ENCODE measurements at places on chromosomes 7 and 10.

- DNase-seq: no peak
Observed at GRCh38 chr7:156582591-156583123, 57.9 kb upstream of the RNF32 start.

GRCh38 chr7:18041191-18041590 lies 13.5 kb upstream of the PRPS1L1 start:
- no peak for DNase-seq

DNA sequence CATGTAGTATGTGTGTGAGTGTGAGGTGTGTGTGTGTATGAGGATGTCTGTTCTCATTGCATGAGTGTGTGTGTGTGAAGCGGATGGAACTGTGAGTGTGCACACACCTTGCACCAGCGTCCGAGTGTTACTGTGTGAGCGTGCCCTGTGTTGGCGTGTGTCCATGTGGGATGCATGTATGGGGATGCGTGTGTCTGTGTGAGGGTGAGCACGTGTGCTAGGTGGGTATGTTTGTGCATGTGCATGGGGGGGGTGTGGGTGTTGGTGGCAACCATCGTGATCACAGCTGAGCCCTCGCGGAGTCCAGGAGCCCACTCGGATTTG lies 6.4 kb downstream of the KNDC1 start:
- no peak for DNase-seq

DNA sequence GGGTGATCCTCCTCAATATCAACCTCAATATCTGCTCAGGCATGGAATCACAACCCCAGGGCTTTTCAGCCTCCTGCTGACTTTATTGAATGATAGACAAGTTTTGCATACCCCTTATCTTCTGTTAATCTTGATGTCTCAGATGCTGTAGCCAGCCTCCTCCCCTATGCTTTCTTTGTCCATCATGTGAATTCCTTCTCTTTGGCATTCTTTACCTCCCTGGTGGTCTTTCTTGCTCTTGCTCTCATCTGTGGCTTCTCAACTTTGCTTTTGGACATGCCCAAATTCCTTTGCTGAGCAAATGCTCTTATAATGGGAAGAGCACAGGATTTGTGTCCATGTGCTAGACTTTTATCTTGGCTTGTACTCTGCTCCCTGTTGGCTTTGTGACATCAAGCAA lies 73.4 kb upstream of the FAM13C start:
- DNase-seq: no peak

DNA sequence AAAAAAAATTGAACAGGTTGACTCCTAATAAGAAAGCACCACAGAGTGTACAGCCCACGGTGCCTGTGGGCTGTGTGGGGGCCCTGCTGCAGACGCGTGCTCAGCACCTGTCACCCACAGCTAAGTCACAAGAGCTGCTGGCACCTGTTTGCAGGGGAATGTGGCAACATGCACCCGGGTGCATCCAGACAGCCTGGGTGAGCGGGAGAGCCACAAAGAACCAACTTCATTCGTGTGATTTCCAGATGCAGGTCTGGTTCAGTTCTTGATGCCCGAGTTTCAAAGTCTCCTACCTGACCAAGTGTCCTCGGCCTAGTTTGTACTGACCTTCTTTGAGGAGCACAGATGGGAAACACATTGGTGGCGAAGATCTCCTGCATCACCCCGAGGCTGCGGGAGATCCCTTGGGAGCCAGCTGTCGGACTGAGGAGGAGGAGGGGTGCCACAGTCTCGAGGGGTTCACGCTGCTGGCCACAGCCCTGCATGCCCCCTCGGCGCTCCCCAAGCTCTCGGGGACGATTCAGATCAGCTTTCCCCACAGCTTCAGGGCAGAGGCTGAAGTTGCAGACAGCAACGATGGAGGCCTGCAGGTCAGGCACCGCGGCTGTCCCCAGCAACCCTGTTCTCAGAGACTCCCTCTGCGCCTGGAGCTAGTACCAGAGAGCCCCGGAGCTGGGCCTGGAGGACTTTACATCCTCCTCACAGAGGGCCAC lies 35.3 kb downstream of the AMZ1 start:
- DNase-seq: no peak

- no peak for DNase-seq
Observed at GRCh38 chr10:33817605-33818004, 483.1 kb upstream of the NRP1 start.

- DNase-seq: no peak
Observed at GRCh38 chr7:10802526-10802925, 171.1 kb upstream of the PHF14 start.

DNA sequence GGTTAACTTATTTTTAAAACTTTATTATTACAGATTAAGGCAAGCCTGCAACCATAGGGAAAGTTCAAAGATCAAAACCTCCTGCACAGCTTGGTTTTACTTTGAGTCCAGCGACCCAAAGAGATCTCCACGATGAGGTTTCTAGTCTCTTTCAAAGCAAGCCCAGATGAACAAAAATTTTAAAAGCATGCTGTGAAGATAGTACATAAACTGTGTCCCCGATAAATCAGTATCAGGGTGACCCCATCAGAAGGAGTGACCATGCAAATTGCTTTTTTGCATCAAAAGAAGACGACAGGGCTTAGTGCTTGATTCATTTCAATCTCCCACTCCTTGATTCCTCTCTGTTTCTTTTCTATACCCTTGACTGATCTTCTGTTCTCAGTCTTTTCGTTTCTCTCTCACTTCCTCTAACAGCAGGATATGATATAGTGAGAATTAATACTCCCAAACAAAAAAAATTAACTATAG lies 16.0 kb upstream of the DNTT start:
- DNase-seq: no peak

DNA sequence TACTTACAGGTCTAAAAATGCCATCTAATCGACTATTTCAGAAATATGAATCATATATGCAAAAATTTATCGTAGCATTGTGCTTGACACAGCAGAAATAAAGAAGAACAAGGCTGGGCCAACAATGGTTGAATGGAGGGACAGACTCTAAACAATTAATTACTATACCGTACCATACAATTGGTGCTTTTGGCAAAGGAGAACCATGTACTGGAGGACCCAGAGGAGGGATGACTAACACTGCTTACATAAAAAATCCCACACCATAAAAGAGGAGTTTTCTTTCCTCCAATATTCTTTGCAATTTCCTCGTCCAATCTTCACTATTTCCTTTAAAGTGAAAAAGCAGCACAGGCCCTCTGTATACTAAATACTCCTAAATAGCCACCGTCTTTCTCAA lies 94.1 kb downstream of the SGMS1 start:
- DNase-seq: no peak

GRCh38 chr10:12455766-12456165 lies 106.4 kb downstream of the CAMK1D start:
- DNase-seq: no peak

DNA sequence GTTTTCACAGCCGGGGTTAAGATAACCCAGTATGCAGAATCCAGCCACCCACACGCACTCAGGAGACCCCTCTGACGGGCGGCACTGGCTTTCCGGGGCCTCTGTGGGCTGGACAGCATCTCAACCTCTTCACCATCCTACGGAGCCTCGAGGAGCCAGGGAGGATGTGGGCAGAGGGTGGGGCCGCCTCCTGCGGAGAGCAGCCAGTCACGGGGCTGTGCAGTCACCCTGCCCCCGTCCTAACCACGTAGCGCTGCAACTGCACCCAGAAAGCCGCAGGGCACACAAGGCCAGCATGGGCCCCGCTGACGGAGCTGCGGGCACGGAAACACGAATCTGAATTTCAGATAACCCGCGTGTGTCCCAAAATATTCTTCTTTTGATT lies 270.3 kb downstream of the ELFN1 start:
- DNase-seq: no peak

GRCh38 chr10:15863733-15864132 lies 3.4 kb upstream of the MINDY3 start:
- peak; percentile 89 for DNase-seq

DNA sequence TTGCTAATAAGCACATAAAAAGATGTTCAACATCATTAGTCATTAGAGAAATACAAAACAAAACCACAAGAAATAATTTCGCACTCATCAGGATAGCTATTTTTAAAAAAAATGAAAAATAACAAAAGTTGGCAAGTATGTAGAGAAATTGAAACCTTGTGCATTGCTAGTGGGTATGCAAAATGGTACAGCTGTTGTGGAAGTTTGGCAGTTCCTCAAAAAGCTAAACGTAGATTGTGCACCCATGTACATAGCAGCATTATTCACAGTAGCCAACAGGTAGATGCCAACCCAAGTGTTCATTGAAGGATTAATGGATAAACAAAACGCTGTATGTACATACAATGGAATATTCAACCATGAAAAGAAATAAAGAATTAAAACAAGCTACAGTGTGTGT lies 35.3 kb upstream of the STARD3NL start:
- no peak for DNase-seq

DNA sequence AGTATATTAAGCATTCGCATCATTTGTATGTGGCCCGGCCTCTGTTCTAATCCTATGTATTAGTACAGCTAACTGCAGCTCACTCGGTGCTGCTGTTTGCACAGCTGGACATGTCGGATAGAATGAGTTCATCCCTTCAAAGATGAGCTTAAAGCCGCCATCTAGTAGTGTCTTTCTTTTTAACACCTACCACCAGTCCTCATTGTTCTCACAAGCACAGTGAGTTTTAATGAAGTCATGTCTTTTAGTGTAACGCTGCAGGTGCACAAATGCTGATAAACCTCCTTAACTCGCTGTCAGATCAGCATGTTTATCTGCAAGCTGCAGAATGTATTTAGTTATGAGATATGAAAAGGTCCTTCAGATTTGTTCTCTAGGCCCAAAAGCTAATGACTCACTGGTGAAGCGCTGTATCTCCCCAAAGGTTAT lies 247.5 kb downstream of the MTERF1 start:
- peak; percentile 85 for DNase-seq

GRCh38 chr7:157693521-157694375 lies 356.9 kb downstream of the DNAJB6 start:
- no peak for DNase-seq

GRCh38 chr10:35355971-35356724 lies 19.8 kb downstream of the CCNY start:
- DNase-seq: no peak

GRCh38 chr7:119271147-119271779 lies 1001.7 kb upstream of the KCND2 start:
- no peak for DNase-seq

DNA sequence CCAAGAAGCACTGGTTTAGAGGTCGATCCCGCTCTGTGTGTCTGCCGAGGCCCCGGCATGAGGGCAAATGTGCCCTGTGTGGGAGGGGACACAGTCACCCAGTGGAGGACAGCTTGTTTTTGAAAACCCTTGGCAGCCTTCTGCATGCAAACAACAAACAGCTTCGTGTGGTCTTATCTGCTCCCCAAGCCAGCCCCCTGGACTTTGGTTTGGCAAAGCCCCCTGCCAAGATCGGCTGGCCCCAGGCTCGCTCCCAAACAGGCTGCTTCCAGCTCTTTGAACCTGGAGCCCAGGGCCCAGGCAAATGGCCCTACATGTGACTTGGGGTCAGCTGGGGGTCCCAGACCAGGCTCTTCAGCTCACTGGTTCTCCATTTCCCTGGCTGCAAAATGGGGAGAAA lies 2.9 kb downstream of the ELN start:
- DNase-seq: no peak

- DNase-seq: no peak
Observed at GRCh38 chr10:17060289-17060688, 69.3 kb downstream of the CUBN start.

DNA sequence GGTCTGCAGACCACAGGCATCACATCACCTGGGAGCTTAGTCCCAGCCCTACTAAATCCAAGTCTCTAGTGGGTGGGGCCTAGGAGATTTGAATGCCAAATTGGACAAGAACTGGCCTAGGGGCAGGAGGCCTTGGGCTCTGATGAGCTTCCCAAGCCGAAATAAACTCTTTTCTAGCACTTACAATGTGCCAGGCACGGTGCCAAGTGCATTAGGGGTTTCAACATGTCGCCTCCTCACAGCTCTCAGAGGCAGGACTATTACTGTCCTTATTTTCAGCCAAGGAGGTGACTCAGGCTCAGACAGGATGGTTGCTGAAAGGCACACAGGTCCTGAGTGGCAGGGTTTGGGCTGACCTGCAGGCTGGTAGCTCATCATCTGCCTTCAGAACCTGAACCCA lies 9.2 kb upstream of the CPA1 start:
- DNase-seq: no peak

DNA sequence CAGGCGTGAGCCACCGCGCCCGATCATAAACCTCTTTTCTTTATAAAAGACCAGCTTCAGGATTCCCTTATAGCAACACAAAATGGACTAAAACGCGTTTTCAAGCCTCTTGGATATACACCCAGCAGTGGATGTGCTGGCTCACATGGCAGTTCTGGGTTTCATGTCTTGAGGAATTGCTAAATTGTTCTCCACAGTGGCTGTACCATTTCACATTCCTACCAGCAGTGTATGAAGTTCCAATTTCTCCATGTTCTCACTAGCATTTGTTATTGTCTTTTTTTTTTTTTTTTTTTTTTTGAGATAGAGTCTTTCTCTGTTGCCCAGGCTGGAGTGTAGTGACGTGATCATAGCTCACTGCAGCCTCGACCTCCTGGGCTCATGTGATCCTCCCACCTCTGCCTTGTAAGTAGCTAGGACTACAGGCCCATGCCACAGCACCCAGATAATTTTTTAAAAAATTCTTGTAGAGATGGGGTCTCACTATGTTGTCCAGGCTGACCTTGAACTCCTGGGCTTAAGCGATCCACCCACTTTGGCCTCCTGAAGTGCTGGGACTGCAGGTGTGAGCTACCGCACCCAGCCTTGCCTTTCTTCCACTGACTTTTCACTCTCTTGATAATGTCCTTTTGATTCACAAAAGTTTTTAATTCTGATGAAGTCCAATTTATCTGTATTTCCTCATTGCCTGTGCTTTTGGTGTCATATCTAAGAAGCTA lies 17.4 kb downstream of the TECPR1 start:
- no peak for DNase-seq

DNA sequence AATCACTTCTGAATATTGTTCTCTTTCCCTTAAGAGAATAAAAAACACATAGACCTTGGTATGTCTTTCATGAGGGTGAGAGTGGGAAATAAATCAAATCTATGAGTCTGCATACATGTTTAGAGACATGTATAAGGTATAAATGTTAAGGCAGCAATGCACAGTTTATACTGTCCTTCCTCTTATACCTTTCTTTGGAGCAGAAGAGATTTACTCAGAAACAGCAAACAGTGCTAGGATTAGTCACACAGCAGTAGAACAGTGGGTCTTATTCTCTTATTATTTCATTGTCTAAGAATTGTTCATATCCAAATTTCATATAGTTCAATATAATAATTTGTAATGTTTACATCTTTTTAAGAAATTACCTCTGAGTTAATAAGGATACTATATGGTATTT lies 126.7 kb upstream of the TMEM196 start:
- DNase-seq: no peak

GRCh38 chr7:25893436-25893835 lies 258.6 kb upstream of the NFE2L3 start:
- no peak for DNase-seq

DNA sequence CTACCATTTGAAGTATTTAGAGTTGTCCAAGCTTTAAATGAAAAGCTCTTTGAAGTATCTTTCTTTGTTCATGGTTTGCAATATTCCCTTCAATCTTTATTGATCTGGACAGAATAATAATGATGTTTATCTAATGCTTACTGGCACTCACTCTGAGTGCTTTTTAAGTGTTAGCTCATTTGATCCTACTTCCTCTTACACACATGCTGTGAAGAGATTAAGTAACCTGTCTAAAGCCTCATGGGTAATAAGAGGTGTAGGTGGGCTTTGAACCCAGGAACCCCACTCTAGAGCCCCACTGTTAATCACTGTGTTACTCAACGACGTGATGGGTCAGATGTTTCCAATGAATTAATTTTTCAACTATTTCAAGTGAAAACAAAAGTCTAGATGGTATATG lies 31.1 kb upstream of the ADD3 start:
- no peak for DNase-seq
